ENCODE measurements at places on chromosomes 5 and 9.

GRCh38 chr5:130885027-130885426 is 280.0 kb downstream of the HINT1 start:
- DNase-seq, result no peak

- DNase-seq, result peak; percentile 2
These were observed 47.6 kb downstream of the ACO1 start for GRCh38 chr9:32431940-32432555.

GRCh38 chr5:109388407-109388806 is 21.4 kb downstream of the PJA2 start:
- no peak for DNase-seq

DNA sequence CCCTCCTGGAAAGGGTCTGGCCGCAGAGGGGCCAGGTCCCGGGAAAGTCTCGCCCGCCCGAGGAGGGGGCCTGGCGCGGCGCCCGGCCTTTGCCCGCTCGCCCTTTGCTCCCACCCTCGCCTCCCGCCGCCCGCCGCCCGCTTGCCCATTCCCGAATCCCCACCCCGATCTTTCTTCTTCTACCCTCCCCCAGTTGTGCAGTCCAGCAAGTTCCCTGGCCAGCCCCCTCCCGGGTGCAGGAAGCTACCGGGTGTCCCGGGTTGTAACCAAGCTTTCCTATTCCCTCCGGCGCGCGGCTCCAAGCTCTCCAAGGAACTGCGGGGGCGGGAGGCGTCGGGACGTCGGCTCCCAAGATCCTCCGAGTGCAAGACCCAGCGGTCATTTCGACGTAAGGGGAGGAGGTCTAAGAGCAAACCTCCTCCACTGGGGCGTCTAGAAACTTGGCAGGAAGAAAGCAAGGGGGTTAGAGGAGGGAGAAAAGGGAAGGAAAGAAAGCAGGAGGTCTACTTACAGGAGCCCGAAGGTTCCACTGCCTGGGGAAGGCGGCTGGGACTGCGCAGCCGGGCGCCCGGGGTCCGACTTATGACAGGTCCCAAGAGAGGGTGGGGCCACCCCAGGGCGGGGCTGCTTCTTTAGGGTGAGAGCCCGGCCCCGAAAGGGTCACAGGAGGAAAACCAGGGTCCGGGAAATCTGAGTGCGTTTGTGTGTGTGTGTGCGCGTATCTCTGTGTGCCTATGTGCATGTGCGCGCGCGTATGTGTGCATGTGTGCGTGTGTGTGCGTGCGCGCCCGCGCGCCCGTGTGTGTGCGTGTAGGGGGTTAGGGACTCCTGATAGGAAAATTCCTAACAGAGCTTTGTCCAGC is at the start of gene PTGR1:
Gene PTGR1, minus strand, starts transcription at position 556 of the 863 bp plus-strand sequence. CDS start 2,225 bp downstream, outside the sequence.
- DNase-seq, result no peak

GRCh38 chr5:113176196-113176595 is 199.6 kb downstream of the DCP2 start:
- no peak for DNase-seq

DNA sequence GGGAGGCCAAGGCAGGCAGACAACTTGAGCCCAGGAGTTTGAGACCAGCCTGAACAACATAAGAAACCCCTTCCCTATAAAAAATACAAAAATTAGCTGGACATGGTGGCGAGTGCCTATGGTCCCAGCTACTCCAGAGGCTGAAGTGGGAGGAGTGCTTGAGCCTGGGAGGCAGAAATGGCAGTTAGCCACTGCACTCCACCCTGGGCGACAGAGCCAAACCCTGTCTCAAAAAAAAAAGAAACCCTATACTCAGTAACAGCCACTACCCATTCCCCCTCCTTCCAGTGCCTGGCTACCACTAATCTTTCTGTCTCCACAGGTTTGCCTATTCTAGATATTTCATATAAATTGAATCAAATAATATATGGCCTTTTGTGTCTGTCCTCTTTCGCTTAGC is 14.3 kb upstream of the SIL1 start:
- no peak for DNase-seq

DNA sequence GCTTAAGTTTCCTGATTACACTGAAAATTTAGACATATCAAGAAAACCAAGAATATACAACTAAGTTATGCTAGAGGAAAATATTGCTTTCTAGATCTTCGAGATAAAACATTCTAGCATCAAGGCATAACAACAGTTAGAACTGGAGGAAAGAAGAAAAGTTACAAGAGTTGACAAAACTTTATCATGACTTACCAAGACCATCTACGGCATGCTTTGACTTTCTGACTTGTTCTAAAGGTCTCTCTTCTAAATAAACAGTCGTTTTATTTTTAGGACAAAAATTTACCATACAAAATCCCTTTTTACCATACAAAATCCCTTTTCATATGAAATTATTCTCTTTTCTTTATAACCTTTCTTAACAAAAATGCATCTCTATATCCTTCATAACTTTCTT is 1110.1 kb upstream of the CDH10 start:
- DNase-seq, result no peak

GRCh38 chr5:158484150-158484549 is 615.6 kb downstream of the EBF1 start:
- DNase-seq, result no peak

DNA sequence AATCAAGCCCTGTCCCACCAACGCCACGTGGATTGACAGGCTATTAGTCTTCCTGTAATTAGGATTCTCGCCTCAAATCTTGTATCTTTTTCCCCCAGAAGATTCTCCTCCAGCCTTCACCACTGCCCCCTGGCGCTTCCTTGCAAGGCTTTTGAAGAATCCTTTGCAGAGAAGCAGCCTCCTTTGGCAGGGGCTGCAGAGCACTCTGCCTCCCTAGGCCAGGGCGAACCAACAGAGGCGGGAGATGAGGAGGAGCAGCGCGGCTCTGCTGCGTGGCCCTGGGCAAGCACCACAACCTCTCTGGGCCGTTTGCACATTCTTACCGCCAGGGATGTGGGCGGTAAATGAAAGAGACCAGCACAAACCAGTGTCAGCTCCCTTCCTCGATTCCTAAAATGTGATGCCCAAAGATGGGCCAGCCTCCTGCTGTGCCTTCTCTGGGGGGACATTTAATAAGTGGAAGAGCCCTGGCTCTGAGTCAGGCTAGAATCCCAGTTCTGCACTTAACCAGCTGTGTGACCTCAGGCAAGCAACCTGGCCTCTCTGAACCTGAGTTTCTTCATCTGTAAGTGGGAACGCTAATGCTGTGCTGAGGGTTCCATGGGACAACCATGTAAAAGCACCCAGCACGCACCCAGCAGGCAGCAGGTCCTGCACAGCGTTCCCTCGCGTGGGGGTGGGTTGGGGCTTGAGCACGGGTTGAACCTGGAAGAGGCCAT is 128.6 kb downstream of the KCNIP1 start:
- no peak for DNase-seq

DNA sequence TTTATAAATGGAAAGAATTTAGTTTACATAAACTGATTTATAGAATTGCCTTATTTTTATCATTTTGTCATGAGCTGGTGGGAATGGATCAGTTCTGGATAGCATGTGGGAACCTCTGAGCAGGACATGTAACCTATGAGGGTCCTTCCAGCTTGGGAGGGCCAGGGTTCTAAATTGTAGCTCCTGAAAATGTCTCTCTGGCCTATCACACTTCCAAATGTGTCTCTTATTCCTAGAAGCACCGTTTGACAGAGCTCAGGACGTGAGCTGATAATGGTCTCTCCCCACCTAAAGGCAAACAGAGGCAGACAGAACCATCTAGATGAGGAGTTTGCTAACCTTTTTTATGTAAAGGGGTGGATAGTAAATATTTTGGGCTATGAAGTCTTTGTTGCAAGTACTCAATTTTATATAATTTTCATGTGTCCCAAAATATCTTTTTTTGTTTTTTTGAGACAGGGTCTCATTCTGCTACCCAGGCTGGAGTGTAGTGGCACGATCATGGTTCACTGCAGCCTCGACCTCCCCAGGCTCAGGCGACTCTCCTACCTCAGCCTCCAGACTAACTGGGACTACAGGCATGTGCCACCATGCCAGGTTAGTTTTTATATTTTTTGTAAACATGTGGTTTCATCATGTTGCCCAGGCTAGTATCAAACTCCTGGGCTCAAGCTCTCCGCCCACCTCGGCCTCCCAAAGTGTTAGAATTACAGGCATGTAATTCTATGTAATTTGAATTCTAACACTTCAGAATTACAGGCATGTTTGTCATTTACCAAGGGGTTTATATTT is 4.0 kb downstream of the TRAF1 start:
- DNase-seq, result no peak

DNA sequence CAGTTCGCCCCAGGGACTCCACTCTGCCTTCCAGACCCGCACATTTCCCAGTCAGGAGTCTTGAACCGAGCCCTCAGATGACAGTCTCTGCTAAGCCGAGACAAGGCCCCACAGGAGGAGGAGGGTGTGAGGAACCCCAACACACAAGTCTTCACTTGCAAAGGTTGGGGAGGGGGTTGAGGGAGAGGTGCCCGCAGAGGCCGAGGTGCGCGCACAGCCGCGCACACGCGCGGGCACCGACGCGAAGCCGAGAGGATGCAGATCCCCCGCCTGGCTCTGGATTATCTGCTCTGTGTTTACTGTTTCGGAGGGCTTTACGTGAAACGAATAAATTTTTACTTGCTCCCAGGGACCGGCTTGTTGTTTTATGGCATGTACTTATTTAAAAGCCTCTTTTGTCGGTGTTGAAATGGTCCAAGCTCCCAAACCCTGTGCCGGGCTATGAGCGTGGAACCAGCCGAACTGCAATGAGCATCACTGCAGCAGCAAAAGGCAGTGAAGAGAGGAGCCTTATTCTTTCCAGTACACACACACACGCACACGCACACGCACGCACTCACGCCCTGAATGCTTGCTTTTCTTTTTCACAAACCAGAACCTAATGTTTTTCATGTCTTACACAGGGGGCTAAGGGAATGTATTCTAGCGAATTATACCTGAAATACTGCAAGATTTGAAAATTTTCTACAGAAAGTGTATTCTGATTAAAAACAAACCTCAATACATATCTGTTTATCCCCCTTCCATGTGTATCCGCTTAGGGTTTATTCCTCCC is 297.7 kb downstream of the PARP8 start:
- no peak for DNase-seq

GRCh38 chr9:136437430-136437829 is 2.2 kb downstream of the INPP5E start:
- DNase-seq, result no peak

GRCh38 chr9:85213650-85214607 is 527.8 kb downstream of the AGTPBP1 start:
- DNase-seq, result no peak

DNA sequence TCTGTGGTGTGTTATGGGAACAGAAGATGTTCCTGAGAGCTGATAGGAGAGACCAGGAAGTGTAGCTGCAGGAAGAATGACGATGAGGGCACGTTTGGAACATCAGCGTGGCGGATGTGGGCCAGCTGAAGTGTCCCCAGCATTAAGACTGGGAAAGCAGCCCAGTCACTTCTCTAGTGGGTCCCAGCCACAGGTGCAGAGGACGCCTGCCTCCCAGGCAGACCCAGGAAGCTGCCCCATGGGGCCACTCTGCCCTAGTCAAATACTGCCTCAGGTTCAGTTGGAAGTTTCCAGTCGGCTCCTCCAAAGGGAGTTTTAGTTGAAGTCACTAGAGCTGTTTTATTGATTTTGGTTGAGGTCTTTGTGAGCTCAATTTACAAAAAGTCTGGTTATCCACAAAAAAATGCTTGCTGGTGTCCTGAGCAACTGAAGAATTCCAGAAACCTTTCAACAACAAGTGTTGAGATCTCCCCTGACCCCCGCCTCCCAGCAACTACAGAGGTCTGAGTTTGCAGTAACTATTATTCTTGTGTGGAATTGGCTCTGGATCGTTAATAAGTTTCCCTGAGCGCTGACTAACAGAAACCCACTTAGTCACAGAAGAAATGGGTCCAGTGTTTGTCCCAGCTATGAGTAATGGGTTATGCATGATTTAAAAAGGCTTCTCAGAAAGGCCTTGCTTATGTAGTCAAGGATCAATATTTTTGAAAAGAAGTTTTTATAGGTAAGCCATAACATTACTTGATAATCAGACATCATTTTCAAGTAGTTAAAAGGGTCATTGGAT is 294.1 kb downstream of the FANCC start:
- DNase-seq, result no peak

DNA sequence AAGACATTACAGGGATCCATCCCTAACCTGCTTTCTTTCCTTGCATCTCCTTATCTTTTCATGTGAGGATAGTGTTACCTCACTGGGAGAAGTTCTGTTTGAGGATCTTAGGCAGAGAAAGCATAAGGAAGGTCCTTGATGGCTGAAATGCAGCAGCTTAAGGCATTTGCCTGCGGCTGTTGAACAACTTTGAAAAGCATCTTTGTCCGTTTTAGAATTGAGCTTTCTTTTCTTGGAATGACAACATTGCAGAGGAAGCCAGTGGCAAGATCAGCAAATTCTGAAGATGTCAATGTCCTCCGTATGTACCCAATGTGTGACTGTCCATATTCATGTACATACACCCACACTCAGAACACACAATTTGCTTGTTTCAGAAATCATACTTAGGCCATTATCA is 436.2 kb downstream of the GABRG2 start:
- DNase-seq, result no peak

GRCh38 chr5:30438785-30439184 is 754.7 kb upstream of the CDH6 start:
- no peak for DNase-seq

DNA sequence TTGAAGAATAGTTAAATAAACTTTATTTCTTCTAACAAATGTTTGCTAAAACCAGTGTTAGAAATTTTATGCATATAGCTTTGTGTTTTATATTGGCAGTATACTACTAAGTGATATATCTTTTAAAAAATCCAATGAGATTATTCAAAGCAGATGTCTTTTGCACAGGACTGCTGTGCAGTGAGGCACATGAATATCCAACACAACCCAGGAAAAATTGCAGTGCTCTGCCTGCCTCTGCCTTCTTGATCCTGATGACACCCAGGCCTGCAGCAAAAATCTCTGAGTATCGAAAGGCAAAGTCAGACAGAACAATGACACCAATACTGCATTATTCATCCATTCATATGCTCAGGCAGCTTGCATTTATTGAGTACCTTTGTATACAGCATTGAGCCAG is 1076.5 kb upstream of the ARRDC3 start:
- DNase-seq, result no peak

GRCh38 chr9:69719367-69719766 is 40.4 kb downstream of the PTAR1 start:
- DNase-seq, result no peak

DNA sequence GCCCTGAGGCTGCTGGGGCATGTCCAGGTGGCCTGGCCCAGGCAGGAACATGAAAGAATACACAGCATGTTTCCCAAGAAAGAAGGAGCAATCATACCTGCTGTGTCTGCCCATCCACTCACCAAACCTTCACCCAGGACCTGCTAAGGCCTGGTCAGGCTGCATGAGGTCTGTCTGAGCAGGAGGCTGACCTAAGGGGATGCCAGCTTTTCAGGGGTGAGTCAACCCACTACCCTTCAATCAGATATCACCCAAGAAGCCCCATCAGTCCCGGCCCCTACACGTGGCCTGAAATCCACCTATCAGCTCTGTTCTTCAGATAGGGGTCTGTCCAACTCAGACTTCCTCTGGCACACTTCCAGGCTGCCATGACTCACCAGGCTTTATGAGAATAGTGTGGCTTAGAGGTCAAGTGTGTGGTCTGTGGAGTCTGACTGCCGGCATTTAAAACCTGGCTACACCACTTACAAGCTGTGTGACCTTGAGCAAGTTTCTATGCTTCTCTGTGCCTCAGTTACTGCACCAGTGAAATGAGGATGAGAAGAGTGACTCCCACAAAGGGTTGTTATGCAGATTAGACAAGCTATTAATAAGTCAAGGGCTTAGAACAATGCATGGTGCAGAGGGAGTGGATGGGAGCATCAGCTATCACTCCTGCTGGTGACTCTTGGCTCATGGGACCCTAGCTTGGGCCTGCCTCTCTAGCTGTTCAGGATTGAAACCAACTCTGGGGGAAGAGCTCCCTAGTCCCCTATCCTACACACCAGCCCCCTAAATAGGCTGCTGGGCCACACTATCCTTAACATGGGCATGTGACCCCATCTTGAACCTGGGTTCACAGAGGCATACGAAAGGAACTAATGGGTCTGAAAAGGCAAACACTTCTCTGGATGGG is 130.3 kb downstream of the PAX5 start:
- peak; percentile 20 for DNase-seq
